DMS79 treated with DMSO at 0.1 percent for 48 hours (cell line): ENCODE measurements at places on chromosomes 5 and 9.

DNA sequence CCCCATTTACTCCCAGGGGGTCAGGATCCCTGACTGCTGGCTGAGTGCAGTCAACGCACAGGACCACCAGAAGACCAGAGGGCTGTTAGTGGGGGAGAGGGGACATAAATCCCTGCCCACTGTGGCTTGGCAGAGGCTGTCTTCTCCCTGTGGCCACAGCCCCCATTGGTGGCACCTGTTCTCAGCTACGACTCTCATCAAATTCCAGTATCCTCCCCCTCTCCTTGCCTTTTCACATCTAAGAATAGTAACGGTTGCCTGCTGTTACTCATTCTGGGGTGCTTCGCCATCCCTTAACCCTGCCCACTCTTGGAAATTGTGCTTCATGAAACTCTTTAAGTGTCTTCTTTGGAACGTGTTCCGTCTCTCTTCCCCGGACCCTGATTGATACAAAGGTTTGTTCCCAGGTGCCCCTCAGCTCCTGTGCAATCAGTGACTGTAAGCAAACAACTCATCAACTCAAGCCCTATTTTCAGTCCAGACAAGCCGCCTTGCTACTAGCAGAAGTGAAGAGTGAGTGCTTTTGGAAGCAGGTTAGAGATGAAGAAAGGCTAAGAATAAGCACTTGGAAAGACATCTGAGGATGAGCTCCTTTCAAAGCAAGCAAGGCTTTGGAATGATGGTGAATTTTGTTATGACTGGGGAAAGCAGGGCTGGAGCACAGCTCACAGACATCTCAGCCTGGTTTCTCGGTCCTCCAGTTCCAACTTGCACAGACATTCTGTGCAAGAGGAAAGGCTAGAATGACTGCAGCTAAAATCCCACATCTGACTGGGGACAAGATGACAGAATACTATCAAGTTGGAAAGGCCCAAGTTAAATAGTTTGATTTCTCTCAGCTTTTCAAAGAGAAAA, 22.9 kb upstream of the DENND1A start:
- no peak for DNase-seq

GRCh38 chr9:136668983-136669790, 6.5 kb downstream of the EGFL7 start:
- no peak for DNase-seq

DNA sequence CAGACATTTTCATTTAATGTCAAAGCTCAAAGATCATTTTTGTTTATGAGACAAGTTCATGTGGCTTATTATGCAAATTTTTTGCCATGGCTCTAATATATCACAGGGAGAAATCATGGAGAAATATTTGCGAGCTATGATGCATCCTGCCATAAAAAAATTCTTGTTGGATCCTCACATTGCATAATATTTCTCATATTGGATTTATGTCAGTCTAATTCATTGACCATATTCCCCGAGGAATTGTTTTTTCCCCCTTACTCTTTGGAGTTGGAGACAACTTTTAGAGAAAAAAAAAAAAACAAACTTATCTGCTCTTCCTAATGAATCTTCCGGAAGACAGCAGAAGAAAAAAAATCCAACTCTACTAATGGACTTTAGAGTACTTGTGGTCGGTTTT, 4.3 kb downstream of the ZNF462 start:
- DNase-seq, result no peak

GRCh38 chr9:124270504-124271335, 13.0 kb downstream of the NEK6 start:
- DNase-seq, result no peak

- DNase-seq, result no peak
Observed at GRCh38 chr5:154873791-154874331, 15.4 kb downstream of the CNOT8 start.

GRCh38 chr5:75536147-75536546, 24.5 kb downstream of the POLK start:
- no peak for DNase-seq

DNA sequence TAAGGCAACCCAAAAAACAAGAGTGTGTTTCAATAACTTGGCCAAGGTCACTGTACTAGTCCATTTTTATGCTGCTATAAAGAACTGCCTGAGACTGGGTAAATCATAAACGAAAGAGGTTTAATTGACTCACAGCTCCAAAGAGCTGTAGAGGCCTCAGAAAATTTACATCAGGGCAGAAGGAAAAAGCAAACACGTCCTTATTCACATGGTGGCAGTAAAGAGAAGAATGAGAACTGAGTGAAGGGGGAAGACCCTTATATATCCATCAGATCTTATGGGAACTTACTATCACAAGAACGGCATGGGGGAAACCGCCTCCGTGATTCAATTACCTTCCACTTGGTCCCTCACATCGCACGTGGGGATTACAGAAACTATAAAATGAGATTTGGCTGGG, 64.3 kb upstream of the CAMK4 start:
- no peak for DNase-seq

- DNase-seq, result no peak
Observed at GRCh38 chr5:167030500-167031120, 1260.8 kb upstream of the WWC1 start.

GRCh38 chr9:6897207-6897822, 139.5 kb downstream of the KDM4C start:
- no peak for DNase-seq

DNA sequence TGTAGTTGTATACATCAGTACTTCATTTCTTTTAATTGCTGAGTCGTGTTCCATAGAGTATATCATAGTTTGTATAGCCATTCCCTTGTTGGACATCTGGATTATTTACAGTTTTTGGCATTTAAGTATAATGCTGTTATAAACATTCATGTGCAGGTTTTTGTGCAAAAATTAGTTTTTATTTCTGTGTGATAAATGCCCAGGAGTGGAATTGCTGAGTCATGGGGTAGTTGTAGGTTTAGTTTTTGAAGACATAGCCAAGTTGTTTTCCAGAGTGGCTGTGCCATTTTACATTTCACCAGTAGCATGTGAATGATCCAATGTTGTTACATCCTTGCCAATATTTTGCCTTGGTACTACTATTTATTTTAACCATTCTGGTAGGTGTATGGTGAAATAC, 12.5 kb downstream of the ZNF354B start:
- DNase-seq, result no peak

DNA sequence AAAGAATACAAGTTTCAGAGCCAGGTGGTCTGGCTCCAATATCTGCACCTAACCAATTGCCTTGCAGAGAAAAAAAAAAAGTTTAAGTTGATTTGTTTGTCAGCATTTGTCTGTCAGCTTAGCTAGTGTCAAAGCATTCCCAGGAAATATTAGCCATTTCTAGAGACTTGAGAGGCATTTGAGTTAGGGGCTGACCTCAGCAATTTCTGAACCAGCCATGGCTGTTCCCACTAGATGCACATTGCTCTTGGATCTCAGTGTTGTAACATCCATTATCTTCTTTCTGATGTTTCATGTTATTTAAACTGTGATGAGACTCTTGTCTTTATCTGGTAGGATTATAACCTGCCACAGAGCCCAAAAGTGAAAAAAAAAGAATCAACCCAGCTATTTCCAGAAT, 102.3 kb downstream of the NDUFAF2 start:
- no peak for DNase-seq

DNA sequence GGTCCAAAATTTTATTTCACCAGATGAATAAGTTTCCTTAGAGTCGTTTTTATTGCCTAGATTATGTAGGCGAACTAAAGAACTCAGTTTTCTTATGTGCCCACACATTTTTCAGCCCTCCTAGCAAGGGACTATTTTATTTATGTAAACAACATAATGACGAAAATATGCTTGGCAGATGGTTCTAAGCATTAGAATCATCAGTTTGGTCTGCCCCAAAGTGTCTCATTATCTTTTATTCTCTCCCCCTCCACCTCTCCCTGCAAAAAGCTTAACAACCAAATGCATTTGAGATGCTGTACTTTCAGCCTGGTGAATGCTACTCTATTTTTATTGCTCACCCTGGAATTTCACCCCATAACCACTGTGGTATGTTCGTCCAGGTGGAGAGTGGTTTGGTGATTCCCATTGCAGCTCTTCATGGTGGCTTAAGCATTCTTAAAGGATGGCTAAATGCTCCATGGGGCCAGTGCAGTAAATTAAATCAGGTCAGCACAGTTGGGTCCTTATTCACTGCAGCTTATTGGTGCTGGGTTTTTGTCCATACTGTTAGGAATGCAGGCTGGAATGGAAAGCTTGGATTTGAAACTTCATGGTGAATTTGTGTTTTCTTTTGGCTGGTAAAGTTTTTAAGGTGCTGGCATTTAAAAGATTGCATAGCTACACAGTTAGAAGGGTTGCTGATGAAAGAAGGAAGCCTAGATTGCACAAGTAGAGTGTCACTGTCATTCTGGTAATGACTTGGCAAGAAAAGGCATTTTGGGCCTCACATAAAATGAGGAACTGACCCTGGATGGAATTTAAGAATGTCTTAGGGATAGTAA, 39.2 kb downstream of the TLE4 start:
- no peak for DNase-seq

DNA sequence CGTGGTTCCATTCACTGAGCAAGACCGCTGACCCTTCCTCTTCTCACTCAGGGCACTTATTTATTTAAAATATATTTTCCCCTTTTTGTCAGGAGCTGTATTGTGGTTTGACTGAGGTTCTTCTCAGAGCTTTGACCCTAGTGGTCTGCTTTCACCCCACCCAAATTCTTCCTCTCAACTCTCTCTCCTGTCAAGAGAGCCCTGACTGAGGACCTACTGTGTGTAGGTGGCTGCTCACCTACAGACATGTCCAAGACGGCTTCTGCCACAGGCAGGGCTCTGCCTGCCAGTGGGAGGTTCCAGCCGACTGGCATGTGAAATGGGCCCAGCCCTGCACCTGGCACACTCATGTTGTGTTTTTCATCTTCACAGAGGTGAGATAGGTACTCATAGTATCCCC, 5.2 kb downstream of the DCANP1 start:
- no peak for DNase-seq
